Activated CD8-positive, alpha-beta memory T cell treated with anti-CD3 and anti-CD28 coated beads, Interleukin-2, amount 50 U/mL, for 4 hours (primary cell): ENCODE measurements at places on chromosomes 16 and 17.

DNA sequence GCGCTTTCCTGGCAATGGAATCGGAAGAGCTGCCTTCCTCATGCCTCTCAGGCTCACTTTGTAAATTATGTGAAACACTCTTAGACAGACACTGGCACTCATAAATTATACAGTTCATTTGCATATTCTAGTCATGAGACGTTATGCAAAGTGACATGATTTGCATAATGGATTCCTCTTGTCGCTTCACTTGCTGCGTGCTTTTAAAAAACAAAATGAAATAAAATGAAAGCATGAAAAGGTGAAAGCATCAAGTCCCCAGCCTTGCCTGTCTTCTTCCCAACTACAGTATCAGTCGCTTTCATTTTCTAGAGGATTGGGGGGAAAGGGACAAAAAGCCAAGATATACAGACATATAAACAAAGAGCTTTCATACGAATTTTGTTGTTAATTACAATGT is 252.8 kb upstream of the PMFBP1 start:
- DNase-seq, result no peak

- no peak for DNase-seq
Observed at GRCh38 chr16:55505333-55506015, 3.4 kb upstream of the LPCAT2 start.

GRCh38 chr17:77058016-77058415 is 82.8 kb upstream of the SEC14L1 start:
- no peak for DNase-seq

DNA sequence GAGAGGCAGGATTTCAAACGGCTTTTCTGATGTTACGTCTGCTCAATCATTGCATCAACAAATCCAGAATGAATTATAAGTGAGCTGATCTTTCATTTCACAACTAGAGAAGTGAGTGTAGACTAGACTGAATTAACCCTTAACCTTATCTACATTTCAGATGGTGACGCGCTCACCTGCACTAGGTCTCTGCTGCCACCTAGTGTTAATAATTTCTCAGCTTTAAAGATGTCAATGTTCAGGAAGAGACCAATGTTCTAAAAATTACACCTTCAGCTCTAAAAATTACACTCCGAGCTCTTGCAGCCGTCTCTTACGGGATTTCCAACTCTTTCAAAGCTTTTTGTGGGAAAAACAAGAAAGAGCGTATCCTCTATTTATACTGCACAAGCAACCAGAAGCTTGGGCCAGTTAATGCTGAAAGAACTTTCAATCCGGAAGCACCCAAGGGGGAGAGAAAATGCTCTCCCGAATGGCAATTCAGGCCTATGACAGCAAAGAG is 88.2 kb upstream of the FA2H start:
- DNase-seq, result no peak

DNA sequence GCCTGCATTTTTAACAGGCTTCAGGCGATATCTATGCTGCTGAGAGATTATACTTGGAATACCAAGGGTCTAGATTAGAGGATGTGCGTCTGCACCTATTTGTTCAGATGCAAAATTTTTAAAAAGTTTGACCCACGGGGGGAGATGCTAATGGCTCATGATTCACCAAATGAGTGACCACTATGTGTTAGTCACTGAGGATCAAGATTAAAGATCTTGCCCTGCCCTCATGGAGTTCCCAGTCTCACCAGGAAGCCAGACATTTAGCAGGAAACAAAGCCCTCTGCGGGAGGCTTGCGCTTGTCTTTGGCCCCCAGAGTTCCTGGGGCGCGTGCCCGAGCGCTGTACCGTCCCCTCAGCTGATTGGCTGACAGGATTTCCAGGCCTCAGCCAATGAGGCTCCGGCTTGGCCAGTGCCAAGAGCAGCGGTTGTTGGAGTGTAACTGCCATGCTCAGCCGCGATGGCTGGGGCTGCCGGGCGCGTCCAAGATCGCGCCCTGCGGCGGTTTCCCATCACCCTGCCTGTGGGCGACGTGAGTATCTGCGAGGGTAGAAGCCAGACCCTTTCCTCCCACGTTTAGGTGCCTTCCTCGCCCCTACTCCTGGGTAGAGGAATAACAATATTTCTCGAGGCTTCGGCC is 4.5 kb upstream of the DDX19B start:
- DNase-seq, result no peak

GRCh38 chr16:75506107-75506506 is 10.9 kb upstream of the CHST6 start:
- no peak for DNase-seq

GRCh38 chr16:86158688-86159360 is 259.9 kb downstream of the IRF8 start:
- DNase-seq, result no peak

GRCh38 chr16:58306327-58306726 is 11.5 kb upstream of the PRSS54 start:
- peak; percentile 40 for DNase-seq

GRCh38 chr17:40803617-40804082 is 3.9 kb upstream of the KRT28 start:
- DNase-seq, result peak; percentile 75

DNA sequence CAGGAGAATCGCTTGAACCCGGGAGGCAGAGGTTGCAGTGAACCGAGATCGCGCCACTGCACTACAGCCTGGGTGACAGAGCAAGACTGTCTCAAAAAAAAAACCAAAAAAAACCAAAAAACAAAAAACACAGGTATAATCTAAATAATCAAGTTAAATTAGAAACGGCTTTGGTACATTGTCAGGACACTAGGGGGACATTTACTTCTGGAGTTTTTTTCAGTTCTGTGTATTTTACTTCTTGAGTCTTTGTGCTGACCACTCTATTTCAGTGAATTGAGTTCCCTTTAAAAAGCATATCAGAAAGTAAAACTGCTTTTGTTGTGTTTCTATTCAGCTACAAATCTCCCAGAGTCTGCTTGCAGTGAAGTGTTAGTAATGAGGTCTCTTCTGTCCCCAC is 36.3 kb downstream of the DHRS7B start:
- DNase-seq, result no peak

DNA sequence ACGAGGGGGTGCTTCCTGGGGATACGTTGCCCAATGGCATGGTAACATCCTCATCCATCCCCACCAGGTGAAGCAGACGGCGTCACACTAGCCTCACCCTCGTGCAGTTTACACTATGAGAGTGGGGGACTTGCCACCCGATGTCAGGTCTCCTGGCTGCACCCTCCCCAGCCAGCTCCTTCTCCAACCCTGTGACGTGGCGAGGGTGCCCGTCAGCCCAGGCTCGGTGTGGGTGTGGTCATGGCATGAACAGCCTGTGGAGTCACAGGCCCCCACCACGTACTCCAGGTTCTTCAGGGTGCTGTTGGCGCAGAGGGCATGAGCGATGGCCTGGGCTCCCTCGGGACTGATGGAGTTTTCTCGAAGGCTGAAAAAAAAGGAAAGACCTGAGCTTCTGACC is 28.3 kb downstream of the NLRC3 start:
- no peak for DNase-seq

DNA sequence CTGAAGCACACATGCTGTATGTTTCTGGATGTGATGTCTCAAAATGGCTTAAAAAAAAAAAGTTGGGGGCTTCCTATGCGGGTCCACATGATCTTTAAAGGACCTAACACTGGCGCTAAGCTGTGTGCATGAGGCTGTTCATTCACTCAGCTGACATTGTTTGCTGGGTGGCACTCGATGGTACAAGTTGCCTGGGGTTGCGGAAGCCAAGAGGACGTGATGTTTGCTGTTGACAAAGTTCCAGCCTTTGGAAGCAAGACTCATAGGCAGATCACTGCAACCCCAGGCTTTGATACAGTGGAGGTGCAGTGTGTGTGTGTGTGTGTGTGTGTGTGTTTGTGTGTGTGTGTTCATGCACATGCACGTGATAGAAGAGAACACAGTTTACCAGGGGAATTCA is 29.5 kb upstream of the DNAI2 start:
- no peak for DNase-seq

- no peak for DNase-seq
Observed at GRCh38 chr17:33201283-33201682, 91.8 kb downstream of the ASIC2 start.

GRCh38 chr17:46935658-46936266 is 12.8 kb downstream of the GOSR2 start:
- DNase-seq, result no peak

DNA sequence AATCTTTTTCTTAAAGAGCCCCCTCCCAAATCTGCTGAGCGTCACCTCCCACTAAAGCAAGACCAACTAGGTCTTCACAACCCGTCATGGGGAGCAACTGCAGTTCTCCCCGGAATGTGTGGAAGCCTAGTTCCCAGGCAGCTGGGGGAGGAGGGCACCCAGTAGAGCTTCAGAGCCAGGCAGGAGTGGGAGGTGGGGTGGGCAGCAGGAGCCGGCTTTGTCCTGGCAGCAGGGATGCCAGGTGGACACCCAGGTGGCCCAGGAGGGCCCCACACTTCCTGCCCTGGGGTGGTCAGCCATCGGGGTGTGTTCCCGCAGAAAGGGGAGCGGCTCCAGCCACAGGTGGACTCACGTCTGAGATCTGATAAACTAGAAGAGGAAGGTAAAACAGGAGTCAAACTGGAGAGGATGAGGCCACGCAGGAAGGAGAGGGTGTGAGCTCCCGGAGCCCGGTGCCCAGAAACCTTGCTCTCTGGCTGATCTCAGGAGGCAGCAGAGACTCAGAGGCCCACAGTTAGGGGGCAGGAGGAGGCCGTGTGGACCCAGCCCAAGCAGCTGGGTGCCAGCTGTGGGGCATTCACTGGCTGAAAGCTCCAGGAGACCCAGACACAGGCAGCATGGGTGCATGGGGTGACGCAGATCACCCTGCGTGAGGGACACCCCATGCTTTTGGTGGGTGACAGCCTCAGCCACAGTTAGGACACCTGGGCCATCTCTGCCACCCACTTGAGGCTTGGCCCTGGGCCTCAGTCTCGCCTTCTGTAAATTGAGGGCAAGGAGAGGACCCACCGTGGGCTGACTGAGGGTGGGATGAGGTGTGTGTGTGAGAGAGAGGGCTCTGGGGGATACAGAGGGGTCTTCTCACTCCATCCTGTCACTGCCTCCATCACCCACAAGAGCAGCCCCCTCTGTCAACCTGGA is 260.8 kb upstream of the TNRC6C start:
- DNase-seq, result no peak

GRCh38 chr16:67470359-67470758 is 10.6 kb downstream of the ATP6V0D1 start:
- DNase-seq, result no peak

GRCh38 chr17:28720247-28720996 is 637 bp downstream of the RPL23A start:
- DNase-seq, result peak; percentile 34

GRCh38 chr17:876272-876671 is 94.1 kb downstream of the MRM3 start:
- no peak for DNase-seq

DNA sequence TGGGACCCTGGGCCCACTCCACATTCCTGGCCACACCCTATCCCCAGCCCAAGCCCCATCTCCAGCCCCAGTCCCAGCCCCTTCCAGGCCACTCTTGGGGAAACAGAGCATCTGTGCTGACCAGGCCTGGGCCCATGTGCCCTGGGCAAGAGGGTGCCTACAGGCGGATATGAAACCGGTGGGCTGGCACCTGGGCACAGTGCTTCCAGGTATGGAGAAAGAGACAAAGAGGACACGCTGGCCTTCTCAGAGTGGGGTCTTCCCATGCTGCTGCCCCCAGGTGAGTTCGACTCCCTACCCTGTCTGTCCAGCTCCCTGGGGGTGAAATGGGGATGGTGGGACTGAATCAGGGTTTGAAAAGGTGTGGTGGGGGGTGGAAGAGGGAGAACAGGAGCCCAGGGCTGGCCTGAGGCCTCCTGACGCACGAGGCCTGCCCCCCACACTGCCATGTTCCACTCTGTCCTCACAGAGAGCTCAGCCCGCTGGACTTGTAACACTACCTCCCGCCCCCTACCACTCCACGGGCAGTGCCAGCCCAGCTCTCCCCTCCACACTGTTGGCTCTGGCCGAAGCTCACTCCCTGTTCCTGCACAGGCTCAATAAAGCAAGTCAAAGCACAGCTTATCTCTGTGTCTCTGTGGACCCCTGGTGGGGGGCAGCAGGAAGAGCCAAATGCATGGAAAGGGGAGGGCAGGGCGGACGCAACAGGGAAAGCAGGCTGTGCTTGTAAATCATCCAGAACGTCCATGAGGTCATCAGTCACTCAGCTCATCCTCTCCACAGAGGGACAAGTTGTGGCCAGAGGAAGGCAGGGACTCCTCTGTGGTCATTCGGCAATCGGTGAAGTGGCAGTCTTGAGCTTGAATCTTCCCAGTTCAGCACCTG is 71.1 kb upstream of the TMEM97 start:
- DNase-seq, result no peak

GRCh38 chr17:13244513-13244912 is 226.7 kb upstream of the ELAC2 start:
- no peak for DNase-seq

DNA sequence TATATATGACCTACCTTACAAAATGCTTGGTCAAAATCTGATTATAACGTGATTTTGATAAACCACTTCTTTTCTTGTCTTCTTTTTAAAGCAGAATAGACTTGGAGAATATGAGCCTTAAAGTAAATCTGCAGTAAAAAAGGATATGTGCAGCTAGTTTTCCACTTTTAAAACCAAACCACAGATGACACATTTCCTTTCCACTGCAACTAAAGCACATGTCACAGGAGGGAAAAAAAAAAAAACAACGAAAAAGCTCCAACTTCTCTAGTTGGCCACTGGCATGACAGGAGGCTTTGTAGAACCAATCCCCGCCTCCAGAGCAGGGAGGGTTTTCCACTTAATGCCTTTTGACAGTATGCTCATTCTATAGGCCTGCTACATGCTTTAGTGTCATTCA is at the start of gene EVI2A:
Gene EVI2A, minus strand, starts transcription at position 142 of the 400 bp plus-strand sequence. CDS start 2,609 bp downstream, outside the sequence.
- DNase-seq, result peak; percentile 72

GRCh38 chr16:88810912-88811768 is 588 bp downstream of the APRT start:
- DNase-seq, result peak; percentile 73

DNA sequence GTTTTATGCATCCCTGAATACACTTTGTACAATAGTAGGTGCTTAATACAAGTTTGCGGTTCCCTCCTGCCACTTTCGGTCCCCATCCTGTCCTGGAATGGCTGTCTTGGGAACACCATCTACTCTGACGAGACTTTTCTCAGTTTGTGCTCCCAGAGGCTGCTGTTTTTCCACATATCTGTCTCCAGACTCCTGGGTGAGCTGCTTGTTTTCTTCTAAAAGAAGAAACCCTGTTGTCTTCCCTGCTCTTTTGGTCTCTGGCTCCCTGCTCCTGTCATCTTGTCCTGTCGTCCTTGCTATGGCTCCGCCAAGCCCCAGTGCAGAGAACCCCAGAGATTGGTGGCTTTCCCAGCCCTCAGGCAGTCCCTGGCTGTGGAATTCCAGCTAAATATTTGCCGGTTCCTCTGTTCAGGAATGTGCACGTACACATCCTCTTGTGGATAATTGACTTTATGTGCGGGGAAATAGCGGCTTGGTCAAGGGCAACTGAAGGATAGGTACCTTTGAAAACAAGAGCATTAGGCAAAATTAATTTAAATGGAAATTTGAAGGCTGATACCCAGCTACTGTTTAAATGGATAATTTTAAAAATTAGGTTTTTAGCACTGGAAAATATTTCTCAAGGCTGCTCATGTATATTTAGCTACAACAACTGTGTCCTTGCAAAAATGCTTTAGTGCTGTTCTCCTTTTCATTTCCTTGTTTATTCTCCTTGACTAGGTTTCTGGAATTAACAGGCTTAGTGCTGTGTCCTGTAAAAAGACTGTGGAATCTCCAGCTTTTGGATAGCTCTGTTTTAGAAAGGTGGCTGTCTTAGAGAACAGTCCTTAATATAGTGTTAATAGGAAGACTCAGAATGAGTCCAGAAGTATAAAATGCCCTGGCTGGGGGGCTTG is 50.2 kb upstream of the SLC12A3 start:
- no peak for DNase-seq
